Aorta (tissue), 5 donors: ENCODE measurements at places on chromosomes 11 and 22. TPM values are rescaled to one million over a fixed set of nuclear protein-coding genes. Genes with fewer than 3 reads are reported as not detected.

C11orf86 gene
- not detected for total RNA-seq

SESN3 gene
- total RNA-seq = 64.5 TPM

DNA sequence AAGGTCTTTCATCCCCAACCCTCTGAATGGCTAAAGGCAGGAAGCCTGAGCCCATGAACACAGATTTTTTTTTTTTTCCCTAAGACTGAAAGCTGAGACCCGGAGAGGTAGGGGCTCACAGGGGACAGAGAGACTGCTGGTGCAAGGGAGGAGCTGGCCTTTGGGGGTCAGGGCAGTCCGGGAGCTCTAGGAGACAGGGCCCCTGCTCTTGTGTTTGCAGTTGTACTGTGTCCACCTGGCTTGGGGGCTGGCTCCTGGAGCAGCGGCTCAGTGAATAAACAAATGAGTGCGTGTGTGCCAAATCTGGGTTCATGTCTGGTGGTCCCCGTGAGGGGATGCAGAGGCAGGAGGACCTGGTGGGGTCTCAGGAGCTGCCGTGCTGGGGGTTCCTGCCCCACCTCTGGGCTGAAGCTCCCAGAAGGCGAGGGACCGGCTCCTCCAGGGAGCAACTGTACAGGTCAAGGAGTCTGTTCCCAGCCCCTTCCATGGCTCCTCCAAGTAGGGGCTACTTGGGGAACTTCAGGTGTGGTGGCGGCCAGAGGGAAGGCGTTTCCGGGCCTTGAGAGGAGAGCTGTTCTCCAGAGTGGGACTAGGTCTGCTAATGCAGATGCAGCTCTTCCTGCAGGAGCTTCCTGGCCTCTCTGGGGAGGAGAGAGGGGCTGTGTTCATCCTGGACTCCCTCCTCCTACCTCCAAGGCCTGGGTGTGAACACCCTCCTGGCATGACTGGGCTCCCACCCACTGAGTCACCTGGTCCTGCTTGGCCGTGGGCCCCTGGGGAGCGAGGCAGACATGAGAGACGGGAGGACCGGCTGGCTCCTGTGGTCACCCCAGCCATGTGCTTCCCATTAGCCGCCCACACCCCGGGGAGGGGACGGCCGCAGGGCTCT lies 57.6 kb downstream of the FBXO7 start:
- DNase-seq = peak; percentile 70

DNA sequence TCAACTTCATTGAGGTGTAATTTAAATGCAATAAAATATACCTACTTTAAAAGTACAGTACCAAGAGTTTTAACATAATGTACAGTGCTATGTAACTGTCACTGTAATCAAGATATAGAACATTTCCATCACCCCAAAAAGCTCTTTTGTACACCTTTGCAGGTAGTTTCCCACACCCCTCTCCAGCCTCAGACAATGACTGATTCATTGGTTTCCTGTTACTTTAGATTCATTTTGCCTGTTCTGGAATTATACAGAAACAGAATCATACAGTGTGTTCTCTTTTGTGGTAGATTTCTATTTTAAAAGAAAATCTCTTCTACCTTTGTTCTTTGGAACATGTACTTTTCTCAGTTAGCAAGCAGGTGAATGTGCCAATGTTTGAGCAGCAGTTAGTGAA lies 38.2 kb downstream of the SHISA8 start:
- DNase-seq = no peak

GRCh38 chr11:118276422-118276821 lies 12.3 kb upstream of the MPZL2 start:
- DNase-seq = no peak

GRCh38 chr22:36830601-36831000 lies 13.8 kb upstream of the PVALB start:
- no peak for DNase-seq

- DNase-seq = no peak
Measured at GRCh38 chr11:108926171-108926840, 261.4 kb downstream of the DDX10 start.
